ENCODE measurements at places on chromosomes 5 and 9.

DNA sequence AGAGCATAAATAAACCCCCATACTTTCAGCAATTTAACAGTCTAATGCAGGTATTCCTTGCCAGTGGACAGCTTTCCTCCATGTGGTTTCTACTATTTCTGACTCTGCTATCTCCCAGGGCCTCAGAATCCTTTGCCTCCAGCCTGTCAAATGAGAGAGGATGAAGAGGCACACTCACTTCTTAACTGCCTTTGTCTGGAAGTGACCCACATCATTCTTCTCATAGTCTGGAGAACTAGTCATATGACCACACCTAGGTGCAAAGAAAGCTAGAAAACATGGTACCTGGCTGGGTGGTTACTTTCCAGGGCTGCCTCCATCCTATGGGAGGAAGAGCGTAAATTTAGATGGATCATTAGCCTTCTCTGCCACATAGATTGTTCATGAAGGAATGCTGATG is 22.5 kb downstream of the PALM2AKAP2 start:
- DNase-seq: no peak

- no peak for DNase-seq
These were observed 43.4 kb downstream of the UBE2R2 start for GRCh38 chr9:33860200-33860871.

GRCh38 chr9:74205056-74205455 is 292.1 kb upstream of the RORB start:
- DNase-seq: no peak

GRCh38 chr5:59891962-59892643 is 1.4 kb downstream of the PDE4D start:
- DNase-seq: no peak

GRCh38 chr5:65903581-65903980 is 22.8 kb upstream of the ERBIN start:
- no peak for DNase-seq

GRCh38 chr5:78500871-78501270 is 140.5 kb downstream of the SCAMP1 start:
- no peak for DNase-seq

GRCh38 chr5:173964506-173964905 is 24.5 kb upstream of the C5orf47 start:
- DNase-seq: no peak

DNA sequence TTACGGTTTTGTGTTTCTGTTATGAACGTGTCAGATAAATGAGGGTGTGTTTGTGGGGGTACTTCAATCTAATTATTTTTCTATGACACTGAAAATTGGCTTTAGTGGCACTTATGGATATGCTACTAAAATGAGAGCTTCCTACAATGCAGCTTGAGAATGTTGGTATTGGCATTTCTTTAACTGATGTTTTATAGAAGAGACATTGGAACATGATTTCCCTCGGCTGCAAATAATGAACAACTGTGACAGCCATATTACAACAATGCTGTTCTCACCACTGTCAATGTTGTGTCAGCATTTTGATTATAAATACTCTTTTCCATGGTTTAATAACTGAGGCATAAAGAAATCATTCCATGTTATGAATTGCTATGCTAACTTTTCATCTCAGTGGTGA is 279.4 kb downstream of the KDM4C start:
- no peak for DNase-seq

- DNase-seq: no peak
These were observed 586.3 kb downstream of the PTPRD start for GRCh38 chr9:10026443-10026984.

- DNase-seq: no peak
These were observed 99.3 kb downstream of the PDZD2 start for GRCh38 chr5:31738199-31738598.

GRCh38 chr5:127187706-127188105 is 102.9 kb upstream of the MEGF10 start:
- DNase-seq: no peak

Measured in activated naive CD4-positive, alpha-beta T cell treated with anti-CD3 and anti-CD28 coated beads, Interleukin-2, amount 10 ng/mL, durations not matched to agents 7 days and 5 days (primary cell).